AML-193 (cell line): ENCODE measurements at places on chromosomes 1 and 21.

DNA sequence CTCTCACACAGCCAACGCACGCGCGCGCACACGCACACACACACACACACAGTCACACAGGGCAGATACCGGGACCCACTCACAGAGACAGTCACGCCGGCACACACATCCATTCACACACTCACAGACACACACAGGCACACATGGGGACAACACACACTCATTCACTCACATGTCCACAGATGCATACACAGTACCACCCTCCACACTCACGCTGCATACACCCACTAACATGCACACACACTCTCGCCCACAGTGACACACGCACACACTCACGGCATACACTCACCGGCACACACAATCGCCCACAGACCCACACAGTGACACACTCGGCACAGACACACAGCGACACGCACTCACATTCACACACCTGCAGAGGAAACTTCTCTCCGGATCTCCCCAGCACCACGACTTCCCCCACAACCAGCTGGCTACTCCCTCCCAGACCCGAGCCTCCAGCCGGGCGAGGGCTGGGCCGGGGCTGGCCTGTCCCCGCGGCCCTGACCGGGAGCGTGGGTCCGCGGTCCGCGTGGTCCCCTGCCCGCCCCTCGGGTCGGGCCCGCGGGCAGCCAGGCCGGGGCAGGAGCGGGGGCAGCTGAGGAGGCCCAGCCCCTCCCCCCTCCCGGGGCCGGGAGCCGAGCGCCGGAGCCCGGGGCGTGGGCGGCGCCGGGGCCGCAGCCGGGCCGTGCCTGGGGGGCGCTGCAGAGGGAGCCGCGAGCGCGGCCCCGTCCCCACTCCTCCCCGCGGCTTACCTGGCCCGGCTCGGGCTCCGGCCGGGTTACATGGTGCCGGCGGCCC lies 552 bp downstream of the DLGAP3 start:
- DNase-seq: no peak

GRCh38 chr1:94105957-94106529 lies 14.9 kb downstream of the ABCA4 start:
- DNase-seq: peak; percentile 8

- no peak for DNase-seq
Observed at GRCh38 chr1:210250998-210251679, 18.5 kb downstream of the SERTAD4 start.

DNA sequence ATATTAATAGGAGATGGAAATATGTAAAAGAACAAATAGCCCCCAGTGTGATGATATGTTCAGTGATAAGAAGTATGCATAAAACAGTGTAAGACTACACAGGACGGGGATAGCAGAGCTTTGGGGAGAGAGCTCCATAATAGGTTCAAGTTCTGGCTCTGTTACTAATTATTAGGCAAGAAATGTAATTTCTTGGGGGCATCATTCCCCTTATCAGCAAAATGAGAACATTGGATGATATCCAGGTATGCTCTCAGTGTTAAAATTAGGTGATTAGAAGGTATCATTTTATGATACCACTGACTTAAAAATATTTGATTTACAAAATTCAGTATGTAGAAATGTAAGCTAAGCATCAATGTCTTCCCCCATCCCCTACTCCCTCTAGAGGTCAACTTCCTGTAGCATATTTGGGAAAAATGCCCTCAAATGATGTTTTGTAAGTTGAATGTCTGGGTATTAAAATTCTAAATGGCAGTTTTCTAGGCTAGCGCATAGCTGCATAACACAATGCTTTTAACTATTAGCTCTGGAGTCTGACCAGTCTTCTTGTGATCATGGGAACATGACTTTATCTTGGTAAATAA lies 585.7 kb upstream of the CAMK1G start:
- DNase-seq: no peak

DNA sequence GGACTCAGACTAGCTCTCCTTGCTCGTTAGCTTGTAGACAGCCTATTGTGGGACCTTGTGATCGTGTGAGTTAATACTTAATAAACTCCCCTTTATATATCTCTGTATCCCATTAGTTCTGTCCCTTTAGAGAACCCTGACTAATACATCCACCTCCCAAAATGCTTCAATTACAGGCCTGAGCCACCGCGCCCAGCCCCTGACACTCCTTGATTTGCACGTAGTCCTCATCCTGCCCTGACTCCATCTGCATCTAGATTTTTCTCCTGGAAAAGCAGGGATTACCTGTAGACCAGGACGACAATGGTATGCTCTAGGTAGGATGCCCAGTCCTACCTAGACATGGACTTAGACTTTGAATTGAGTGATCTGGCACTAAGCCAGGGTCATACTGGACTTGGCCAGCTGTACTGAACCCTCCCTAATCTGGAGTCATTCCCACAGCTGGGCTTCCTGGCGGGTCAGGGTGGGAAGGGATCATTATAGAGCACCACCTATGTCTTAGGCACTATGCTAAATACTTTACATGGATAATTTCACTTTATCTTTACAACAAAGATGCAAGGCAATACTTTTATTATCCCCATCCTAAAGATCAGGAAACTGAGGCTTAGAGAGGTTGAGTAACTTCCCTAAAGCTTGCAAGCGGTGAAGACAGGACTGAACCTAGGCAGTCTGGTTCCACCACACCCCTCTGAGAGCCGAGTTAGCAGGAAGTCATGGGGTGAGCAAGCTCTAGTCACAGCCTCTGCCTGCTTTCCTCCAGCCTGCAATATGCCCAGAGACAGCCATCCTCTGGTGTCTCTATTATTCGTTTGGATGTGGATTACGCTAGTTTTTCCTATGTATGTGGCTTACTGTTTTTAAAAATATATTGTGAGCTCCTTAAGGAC lies 89.4 kb downstream of the DTL start:
- peak; percentile 20 for DNase-seq

DNA sequence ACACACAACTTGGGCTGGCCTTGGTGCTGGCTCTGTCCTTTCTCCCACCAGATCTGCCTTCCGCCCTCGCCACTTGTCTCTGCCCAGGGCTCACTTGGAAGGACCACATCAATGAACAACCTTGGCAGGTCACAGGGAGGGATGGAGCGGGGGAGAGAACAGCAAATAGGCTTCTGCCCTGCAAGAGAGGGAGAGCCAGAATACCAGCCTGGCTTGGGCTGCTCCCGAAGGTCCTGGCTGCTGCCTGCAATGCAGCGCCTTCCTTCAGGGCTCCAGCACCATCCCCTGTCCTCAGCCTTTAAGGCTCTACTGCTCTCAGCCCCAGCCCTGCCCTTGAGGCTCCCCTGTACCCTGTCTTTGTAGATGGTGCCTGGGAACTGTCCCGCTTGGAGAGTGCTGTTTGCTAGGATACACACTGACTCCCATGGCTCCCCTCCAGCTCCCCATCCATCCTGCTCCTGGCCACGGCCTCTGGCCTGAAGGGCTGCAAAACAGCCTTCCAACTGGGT lies 43.8 kb downstream of the HIVEP3 start:
- DNase-seq: no peak

- DNase-seq: no peak
Observed at GRCh38 chr1:111982428-111982827, 7.0 kb downstream of the KCND3 start.

GRCh38 chr21:38948377-38949069 lies 142.8 kb downstream of the ETS2 start:
- DNase-seq: no peak

GRCh38 chr1:164914208-164914607 lies 355.2 kb downstream of the PBX1 start:
- no peak for DNase-seq

- DNase-seq: peak; percentile 75
Observed at GRCh38 chr1:235415008-235415904, 48.0 kb downstream of the TBCE start.

- DNase-seq: no peak
Observed at GRCh38 chr1:113701429-113701828, 57.9 kb downstream of the PHTF1 start.

DNA sequence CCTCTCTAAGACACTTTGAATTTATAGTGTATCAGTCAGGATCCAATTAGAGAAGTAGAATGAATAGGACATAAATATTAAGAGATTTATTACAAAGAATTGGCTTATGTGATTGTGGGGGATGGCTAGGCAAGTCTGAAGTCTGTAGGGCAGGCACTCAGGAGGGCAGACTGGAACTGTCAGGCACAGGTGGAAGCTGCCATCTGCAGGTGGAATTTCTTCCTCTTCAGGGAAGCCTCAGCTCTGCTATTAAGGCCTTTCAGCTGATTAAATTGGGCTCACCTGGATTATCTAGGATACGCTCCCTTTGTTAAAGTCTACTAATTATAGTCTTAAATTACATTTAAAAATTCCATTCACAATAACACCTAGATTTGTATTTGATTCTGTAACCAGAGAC lies 92.0 kb upstream of the HAO2 start:
- DNase-seq: no peak

DNA sequence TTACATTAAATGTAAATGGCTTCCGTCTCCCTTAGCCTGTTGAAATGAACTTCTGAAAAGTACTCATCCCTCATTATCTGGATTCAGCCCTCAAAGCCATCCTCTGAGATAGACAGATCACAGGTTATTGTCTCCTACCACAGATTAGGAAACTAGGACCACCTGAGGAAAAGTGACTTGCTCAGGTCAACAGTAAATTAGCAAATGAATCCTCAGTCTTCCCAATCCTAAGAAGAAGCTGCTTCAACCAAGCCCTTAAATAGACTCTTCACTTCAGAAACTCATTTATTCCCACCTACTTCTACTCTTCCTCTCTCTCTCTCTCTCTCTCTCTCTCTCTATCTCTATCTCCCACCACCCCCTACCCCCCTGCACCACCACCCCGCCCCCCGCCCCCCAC lies 152.3 kb downstream of the DMRTA2 start:
- DNase-seq: no peak
